ENCODE measurements at places on chromosomes 12 and 14. TPM values are rescaled to one million over a fixed set of nuclear protein-coding genes. Genes with fewer than 3 reads are reported as not detected.

GRCh38 chr14:45891417-45892080 is 638.5 kb upstream of the MIS18BP1 start:
- no peak for DNase-seq

DNA sequence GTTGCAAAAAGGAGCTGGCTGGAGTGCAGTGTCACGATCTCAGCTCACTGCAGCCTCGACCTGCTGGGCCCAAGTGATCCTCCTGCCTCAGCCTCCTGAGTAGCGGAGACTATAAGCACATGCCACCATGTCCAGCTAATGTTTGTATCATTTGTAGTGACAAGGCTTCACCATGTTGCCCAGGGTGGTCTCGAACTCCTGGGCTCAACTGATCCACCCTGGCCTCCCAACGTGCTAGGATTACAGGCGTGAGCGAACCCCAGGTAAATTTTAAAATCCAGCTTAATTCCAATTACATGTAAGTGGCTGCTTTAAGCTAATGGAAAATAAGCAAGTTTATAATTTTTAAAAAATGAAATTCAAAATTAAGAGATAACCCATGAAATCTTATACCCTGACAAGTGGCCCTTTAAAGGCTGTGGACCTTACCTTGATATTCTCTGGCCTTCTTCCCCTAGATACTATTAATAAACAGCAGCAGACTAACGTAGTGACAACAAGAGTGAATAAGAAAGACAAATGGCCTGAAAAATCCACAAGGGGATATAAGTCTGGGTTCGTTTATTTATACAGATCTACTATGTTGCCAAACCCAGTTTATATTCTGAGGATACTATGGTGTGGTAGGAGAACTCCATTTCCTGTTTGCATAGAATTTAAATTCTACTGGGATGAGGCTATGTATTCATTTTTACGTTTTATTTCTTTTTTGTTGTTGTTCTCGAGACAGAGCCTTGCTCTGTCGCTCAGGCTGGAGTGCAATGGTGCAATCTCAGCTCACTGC is 25.6 kb upstream of the SLC2A3 start:
- DNase-seq, result no peak

- DNase-seq, result no peak
Measured at GRCh38 chr12:1855241-1855640, 34.9 kb downstream of the LRTM2 start.

- no peak for DNase-seq
Measured at GRCh38 chr14:68474741-68475140, 318.1 kb downstream of the ZFP36L1 start.

DNA sequence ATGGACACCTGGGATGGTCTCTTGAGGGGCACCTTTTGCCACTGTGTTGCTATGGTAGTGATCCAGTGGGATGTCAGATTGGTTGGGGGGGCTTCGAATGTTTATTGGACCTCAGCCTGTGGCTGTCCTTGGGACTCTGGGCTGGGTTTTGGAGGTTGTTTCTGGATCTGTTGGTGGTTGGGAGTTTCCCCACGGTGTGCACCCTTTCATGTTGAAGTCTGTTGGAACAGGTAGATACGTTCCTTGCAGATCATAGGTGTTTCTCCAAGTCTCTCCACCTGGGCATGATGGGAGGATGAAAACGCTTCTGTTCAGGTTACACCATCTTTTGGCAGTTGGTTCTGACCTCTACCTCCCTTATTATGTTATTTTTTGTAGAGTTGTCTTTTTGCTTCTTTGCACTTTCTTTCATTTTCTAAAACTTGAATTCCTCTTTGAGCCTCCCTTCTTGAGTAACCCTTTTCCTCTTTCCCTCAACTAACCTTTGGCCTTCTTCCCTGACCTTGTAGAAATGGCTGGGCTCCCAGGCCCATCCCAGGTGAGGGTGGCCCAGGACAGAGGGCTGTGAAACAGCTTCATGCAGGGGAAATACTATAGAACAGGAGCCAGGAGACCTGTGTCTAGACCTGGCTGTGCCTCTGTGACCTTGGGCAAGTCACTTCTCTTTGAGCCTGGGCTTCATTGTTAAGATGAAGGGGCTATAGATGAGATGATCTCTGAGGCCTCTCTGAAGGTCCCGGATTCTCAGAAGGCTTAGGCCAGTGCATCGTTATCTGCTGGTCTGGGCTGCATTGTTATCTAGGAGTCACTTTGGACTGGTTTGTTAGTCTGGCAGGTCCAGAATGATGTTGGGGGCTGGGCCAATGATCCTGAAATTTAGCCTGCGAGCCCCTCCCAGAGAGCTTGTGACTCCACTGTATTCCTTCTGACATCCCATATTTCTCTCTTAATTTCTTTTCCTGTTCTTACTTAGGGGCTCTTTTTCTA is 2.0 kb downstream of the ATN1 start:
- no peak for DNase-seq

- no peak for DNase-seq
Measured at GRCh38 chr12:74537126-74537706, 419 bp upstream of the ATXN7L3B start.

CLEC4A gene
- not detected for total RNA-seq

DNA sequence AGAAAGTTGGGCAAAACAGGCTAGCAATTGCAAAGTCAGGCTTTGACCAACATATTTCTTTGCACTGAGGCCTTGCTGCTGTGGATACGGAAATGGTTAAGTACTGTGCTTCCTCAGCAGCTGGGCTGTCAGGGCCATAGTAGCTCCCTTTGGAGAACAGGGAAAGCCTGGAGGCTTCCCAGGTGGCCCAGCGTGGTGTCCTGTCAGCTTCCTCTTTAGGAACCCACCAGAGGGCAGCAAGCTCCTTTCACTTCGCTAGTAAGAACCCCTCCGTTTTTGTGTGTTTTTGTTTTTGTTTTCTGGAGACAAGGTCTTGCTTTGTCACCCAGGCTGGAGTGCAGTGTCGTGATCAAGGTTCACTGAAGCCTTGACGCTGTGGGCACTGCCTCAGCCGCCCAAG is 1.7 kb upstream of the CFAP251 start:
- DNase-seq, result no peak

CYP27B1 gene
- total RNA-seq, result not detected

DNA sequence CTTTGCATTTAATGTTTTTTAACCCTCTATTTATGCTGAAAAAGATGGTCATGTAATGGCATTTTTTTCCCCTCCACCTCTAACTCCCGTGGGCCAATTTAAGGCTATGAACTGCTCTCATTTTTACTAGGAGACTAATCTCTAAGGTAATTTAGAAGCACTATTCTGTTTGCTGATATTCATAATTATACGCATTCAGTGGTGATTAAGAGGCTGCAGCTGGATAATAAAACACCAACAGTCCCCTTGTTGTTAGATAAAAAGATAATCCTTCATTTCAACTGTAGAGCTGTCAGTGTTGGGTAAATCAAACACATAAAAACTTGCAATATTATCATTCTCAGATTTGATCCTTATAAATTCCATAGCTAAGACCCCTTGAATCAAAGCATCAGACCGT is 8.9 kb downstream of the MYO1H start:
- DNase-seq, result no peak

- peak; percentile 66 for DNase-seq
Measured at GRCh38 chr14:103517721-103518421, 4.8 kb downstream of the CKB start.

DNA sequence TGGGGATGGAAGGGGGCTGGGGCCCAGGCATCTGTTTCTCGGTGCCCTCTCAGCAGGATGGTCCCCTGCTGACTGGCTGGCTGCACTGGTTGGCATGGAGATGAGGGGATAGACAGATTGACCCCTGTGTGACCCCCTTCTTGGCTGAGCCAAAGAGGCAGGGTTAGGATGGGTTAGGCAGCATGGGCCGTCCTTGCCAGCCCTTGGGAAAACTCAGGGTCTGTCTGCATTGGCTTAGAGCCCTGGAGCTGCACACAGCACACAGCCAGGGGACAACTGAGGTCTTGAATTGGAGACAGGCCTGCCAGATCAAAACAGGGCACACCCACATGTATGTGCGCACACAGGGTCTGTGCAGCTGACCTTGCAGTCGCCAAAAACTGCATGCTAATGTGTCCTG is 11.2 kb upstream of the LRP1-AS start:
- DNase-seq, result no peak

DNA sequence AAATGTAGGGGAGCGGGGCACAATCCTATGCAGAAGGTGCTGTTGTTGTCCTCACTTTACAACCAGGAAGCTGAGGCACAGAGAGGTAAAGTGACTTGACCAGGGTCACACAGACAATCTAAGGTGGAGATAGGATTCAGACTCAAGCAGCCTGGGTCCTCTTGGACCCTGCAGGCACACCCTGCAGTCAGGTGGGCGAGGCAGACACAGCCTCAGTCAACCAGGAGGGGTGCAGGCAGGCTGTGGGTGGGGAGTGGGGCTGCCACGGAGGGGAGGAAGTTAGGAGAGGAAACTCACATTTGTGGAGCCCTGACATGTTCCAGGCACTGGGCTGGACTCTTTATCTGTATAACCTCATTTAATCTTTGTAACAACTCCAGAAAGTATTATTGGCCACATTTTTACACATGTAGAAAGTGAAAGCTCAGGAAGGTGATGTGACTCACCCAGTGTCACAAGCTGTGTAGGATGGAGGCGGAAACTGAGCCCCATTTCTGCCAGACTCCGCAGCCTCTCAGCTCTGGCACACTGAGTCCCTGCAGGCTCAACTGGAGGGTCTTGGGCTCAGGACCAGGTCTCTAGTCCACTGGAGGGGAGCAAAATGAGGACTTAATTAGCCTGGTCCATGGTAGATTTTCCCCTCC is 24.9 kb upstream of the CHGA start:
- DNase-seq, result no peak

KRT2 gene
- not detected for total RNA-seq

DNA sequence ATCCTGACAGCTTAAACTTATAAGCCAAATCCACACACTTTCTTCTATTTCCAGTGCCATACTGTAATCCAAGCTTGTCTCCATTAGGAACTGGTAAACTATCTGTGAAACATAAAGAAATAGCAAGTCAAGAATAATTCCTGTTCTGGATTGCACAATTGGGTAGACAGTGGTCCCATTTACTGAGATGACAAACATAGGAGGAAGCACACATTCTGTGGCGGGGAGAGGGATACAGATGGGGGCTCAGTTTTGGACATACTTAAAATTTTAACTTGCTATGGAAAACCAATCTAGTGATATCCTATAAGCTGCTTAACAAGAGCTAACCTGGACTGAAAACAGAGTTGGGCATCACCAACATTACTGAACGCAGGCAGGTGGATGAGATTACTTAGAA is 16.3 kb downstream of the MAP4K5 start:
- no peak for DNase-seq

DNA sequence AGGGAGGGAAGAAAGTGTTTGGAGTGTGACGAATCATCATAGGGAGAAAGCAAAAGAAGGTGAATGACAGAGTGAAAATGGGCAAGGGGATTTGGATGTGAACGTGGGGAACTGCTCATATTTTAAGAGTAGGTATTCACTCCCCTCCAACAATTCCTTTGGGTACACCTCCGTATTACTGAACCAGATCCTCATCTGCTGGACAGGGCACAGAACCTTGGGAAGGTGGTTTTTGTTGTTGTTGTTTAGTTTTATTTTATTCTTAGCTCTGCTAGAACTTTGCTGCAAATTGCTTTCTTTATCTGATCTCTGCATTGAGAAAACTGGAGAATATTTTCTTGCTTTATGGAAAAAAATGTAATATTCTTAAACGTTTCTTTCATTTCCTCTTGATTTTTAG is 7.1 kb downstream of the SCN8A start:
- DNase-seq, result no peak

GRCh38 chr12:51323966-51324895 is at the start of gene BIN2:
Gene BIN2 (minus strand): TSS chr12:51324174. CDS start chr12:51324102, 72 bp downstream.
- DNase-seq, result peak; percentile 77

GRCh38 chr12:103868215-103868614 is 27.2 kb upstream of the NT5DC3 start:
- DNase-seq, result no peak

DNA sequence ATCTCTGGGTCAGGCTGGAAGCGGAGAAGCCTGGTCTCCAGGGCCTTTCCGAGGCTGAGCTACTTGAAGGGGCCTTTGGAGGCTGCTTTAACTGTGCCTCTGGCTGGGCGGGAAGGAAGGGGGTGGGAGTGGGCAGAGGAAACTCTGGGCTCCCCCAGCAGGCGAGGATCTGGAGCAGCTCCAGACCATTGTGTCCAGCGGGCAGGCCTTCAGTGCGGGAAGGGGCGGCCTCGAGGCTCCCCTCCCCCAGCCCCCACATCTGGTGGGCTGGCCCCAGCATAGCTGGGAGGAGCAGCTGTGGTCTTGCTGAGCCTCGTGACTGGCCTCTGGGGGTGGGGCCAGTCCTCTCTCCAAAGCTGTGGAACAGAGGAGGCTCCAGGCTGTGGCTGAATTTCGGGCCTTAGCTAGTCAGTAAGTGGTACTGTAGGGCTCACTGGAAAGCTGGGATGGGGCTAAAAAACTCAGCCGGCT is 3.4 kb downstream of the TAMALIN start:
- peak; percentile 88 for DNase-seq

DNA sequence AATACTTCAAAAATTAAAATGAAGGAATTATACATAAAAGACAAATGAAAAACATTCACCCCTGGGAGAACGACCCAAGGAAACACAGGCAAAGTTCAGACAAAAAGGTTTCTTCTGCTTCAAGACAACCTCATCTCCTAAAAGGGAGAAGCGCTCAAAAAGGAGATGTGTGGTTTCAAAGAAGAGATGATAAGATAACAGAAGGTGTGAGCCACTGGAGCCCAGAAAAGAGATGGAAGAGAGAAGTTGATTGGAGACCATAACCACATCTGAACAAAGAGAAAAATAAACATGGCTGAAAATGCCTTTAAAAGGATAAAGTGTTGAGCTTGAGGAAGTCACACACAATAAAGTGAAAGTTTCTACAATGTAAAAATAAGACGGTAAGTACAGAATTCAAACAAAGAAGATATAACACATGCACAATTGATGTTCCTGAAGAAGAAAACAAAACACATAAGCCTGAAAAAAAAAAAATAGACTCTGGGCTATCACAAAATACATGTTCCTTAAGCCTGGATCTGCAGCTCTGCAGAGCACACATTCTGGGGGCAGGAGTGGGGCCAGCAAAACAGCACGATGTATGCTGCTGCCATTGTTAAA is 51.6 kb upstream of the C14orf180 start:
- no peak for DNase-seq

DNA sequence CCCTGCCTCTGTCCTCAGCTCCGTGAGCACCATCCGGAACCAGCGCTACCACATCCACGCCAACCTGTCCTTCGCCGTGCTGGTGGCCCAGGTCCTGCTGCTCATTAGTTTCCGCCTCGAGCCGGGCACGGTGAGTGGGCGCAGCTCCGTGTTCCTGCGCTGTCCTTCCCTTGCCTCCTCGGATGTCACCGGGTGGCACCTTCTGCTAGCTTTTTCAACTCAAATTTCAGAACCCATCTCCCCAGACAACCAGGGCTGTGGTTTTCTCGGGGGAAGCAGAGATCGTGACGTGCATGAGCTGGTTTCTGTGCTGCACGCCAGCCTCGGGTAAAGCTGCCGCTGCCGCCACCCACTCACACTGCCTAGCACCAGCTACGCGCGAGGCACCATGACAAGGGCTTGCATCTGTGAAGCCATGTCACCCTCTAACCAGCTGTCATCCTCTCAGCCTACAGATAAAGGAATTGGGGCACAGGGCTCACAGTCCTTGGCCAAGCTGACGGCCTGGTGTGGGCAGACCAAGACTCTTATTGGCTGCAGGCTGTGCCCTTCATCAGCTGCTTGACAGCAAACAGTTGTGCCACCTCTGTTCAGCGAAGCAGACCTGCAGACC is 152.1 kb downstream of the ADGRD1 start:
- DNase-seq, result peak; percentile 17

BICDL1 gene
- 4.7 TPM for total RNA-seq

FBXO33 gene
- total RNA-seq, result 4.4 TPM

HNF1A gene
- not detected for total RNA-seq
